Activated CD4-positive, alpha-beta T cell treated with anti-CD3 and anti-CD28 coated beads, Interleukin-2, amount 50 U/mL, for 4 hours (primary cell): ENCODE measurements at places on chromosomes 5 and 9.

DNA sequence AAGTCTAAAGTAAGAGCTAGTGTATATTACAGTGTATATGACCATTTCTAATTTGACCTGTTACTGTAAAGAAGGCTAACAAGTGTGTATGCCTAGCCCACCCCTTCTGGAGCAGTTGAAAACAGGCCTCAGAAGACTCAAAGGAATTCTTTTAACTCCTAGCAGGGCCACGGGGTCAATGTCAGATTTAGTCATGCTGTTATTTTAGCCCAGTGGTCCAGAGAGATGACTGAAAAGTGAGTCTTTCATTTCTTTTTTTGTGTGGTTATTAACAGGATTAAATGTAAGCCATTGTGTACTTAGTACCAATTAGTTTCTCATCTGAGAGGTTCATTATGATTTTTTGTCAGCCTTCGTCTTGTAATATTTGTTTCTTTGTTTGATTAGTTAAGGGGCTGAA is 24.4 kb downstream of the ZCCHC7 start:
- no peak for DNase-seq

DNA sequence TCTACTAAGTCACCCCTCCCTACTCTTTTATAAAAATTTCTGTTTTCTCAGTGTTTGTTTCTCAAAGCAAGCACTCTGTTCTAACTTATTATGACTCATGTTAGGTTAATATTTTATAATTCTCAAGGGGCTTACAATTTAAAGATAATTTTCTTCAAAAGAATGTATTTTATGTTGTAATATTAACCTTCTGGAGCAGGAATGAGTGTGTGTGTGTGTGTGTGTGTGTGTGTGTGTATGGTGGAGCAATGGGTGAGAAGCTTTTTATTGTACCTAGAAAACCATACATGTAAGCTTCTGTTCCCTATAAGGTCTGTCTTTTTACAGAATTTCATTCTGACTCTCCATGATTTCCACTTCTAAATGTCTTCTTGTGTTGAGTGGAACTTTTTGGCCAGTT is 63.0 kb downstream of the PBX3 start:
- DNase-seq = no peak

DNA sequence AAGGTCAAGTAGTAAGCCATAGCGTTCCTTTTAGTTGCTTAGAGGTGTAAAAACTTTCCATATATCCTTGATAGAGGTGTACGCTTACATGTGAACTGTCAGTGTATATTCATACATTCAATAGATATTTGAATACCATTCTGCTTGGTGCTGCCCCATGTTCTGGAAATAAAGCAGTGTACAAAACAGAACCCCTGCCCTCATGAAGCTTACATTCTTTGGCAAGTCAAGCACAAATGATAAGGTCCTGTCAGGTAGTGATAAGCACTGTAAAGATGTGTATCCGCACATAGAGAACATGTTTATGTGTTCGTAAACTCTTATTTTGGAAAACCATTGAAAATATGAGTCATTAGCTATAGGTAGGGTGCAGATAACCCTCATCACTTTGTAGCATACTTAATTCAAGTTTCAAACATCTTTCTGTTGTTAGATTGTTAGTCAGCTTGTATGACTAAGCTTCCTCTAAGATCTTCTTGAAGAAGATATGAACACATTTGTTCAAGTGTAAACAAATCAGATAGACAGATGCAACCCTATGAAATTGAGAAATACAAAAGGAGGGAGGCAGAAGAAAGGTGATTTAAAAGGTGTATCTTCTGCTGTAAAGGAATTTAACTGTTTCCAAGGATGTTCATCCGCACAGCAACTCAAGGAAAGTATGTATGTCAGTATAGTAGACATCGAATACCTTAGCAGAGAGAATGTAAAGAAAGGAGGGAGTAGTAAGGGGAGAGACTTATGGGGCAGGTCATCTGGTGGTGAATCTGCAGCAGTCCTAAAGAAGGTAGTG is 1.6 kb downstream of the GTF3C4 start:
- DNase-seq = no peak

- DNase-seq = no peak
Measured at GRCh38 chr5:122985954-122986721, 50.4 kb downstream of the PPIC start.

DNA sequence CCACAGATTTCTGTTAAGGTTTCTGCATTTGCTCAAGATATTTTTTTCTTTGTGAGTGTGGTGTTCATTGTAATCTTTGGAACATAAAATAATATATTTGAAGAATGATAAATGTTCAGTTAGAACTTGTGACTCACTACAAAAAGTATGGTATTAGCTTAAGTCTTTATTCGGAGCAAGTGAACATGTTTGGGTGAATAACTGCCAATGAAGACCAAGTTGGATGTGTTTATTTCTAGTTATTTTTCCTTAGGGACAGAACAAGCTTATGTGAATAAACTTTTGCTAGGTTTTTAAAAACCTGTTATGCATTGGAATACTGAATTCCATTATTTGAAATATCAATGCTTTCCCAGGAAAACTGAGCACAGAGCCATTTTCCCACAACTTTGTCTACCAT is 418.6 kb downstream of the SLCO4C1 start:
- no peak for DNase-seq
